ENCODE measurements at places on chromosomes 12 and 14.
A peak's percentile ranks its signal among the peaks of the same experiment; 100 is the strongest.

DNA sequence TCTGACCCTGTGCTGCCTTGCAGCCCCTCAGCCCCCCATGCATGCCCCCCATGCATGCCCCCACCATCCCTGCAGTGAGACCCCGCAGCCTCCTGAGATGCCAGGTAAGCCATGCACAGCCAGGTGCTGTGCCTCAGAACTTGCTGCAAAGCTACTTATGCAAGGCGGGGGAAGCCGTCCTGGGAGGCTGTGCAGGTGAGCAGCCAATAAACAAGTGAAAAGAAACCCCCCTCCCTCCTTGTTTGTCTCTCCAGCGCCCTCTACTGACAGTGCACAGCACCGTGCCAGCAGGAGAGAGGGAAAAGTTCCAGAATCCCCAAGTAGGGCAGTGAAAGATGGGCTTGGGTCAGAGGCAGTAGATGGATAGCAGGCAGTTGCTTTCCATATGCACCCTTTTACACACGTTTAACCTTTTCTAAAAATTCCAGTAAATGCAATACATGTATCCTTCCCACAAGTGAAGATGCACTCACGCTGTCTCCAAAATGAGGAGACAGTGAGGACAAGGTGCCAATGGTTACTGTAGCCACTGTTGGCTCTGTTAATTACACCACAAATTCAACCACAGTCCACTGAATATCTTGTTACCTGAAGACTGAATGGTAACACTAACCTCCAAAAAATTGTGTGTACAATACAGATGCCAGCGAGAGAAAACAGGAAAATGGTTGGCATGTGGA is 18.0 kb downstream of the TNFAIP2 start:
- peak; percentile 81 for DNase-seq

- peak; percentile 54 for DNase-seq
Measured at GRCh38 chr12:51678086-51678724, 87.2 kb downstream of the SCN8A start.

- no peak for DNase-seq
Measured at GRCh38 chr14:33617154-33617553, 333.7 kb downstream of the EGLN3 start.

DNA sequence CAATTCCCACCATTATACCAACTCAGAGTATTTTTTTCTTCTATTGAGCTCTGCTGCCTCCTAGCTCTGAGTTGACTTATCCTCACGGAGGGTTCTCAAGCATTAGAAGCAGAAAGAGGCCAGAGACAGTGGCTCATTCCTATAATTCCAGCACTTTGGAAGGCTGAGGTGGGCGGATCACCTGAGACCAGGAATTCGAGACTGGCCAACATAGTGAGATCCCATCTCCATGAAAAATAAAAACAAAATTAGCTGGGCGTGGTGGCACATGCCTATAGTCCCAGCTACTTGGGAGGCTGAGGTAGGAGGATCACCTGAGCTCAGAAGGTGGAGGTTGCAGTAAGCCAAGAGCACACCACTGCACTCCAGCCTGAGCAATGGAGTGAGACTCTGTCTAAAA is 21.0 kb downstream of the HPD start:
- no peak for DNase-seq

DNA sequence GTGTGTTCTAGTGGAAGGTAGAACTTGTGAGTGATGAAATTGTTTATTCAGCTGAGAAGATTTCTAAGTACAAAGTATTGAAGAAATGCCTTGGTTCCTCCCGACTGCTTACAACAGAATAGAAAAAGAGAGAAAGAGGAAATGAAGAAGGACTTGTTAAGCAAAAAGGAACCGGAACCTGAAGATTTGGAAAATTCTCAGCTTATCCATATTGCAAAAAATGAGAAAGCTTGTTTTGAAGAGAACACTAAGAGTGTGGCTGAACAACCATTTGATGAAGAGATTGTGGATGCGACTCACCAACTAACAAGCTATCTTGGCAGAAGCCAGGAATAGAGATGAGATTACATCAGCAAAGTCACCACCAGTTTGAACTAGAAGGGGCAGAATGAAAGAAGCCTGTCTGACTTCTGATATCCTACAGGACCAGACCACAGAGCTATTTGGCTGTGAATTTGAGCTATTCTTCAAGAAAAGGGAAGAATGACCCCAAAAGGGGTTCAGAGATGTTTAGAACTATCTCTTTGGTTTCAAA is 15.1 kb downstream of the NDUFA9 start:
- DNase-seq, result no peak

- DNase-seq, result no peak
Measured at GRCh38 chr12:12717586-12718380, 615 bp downstream of the CDKN1B start.

Measured in GM13976 (cell line).